ENCODE measurements at places on chromosomes 7 and 10.

GRCh38 chr7:42686594-42687156 lies 225.2 kb downstream of the C7orf25 start:
- DNase-seq: no peak

- DNase-seq: peak; percentile 56
These were observed 526 bp downstream of the CH25H start for GRCh38 chr10:89206402-89207180.

GRCh38 chr10:43196981-43197833 lies 59.0 kb downstream of the CSGALNACT2 start:
- no peak for DNase-seq

DNA sequence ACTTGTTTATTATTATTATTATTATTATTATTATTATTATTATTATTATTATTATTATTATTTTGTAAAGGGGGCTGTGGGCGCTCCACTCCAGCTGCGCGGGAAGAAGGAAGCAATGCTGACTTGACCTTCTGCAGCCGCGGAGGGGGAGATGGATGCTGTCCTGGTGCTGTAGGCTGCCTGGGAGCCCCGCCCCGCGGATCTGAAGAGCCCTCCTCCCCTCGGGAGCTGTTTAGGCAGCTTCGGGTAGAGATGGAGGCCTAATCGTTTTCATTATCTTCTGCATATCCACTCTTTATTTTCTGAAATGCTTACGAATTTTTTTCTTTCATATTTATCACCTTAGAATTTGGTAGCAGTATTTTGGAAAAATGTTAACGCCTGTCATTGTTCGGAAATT lies 101.2 kb upstream of the KLF6 start:
- no peak for DNase-seq

GRCh38 chr7:87000344-87000743 lies 59.1 kb downstream of the ELAPOR2 start:
- DNase-seq: no peak

- DNase-seq: peak; percentile 99
These were observed 23.6 kb downstream of the DDIT4 start for GRCh38 chr10:72297281-72297804.

- no peak for DNase-seq
These were observed 150.4 kb upstream of the SMIM30 start for GRCh38 chr7:113268757-113269156.

DNA sequence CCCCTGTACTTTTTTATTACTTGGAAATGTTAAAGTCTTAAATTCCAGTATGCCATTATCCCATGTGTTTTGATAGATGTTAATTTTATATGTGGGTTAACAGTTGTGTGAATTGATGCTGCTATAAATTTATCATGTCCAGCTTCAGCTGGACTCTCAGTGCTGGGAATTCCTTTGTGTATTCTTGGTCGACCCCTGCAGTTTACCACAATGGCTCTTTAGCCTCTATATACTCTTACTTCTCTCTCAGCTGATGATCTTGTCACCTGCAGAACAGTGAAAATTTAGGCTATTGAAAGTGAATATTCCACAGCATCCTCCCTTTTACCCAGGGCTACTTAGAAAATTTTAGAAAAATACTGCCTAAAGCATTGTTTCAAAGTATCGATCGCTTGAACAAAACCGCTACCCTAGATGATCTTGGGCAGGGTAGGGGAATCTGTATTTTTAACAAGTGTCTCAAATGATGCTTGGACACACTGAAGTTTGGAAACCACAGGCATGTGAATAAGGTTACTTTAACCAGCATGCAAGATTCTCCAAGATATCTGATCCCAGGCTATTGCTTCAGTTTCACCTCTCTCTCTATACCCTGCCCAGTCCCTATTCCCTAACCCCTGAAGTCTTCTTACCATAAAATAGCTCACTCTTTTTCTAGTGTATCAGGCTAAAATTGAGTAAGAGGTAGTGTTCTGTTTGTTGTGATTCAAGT lies 25.4 kb downstream of the LCOR start:
- no peak for DNase-seq

DNA sequence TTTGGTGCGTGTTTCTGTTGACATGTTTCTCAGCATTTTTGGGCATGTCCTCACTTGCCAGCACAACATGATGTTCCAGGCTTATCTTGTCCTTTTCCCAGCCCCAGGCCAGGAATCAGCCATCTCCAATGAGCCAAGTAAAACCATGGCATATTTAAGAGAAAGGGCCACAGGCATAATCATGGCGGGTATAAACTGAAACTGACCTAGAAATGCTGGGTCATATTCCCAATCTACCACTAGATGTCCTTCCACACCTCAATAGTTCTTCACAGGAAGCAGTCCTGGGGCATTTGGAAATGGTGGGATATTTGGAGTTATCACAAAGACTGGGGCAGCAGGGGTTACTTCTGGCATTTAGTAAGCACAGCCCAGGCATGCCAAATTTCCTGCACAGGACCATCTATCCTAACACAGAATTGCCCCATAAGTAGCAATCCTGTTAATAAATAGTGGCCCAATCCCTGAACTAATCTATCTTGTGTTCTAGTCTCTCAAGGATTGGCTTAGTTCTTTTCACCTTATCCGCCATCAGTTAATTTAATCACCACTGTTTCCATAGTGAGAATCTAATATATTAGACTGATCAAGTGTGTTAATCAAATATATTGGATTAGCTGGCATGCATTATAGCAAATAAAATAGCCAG lies 101.6 kb downstream of the NPSR1 start:
- DNase-seq: no peak

DNA sequence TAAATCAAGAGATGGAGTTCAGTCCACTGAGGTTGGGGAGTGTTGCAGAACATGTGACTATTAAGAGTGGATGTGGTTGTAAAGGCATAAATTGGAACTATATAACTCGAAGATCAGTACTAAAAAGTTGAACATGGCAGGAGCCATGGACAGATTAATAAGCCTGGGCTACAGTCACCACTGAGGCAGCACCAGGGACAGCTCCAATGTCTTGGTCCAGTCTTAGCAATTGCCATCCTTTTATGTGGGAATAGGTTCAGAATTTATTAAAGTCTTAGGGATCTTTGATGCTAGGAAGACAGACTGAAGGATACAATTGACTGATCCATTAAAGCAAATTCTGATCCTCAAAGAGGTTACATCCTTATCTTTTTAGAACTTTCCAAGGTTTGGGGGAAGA lies 156.6 kb downstream of the ADRA2A start:
- no peak for DNase-seq

GRCh38 chr7:16396766-16397500 lies 24.4 kb downstream of the CRPPA start:
- no peak for DNase-seq

- no peak for DNase-seq
These were observed 51.4 kb upstream of the AOAH start for GRCh38 chr7:36775676-36776075.

- no peak for DNase-seq
These were observed 25.6 kb upstream of the MTPN start for GRCh38 chr7:136002802-136003201.

GRCh38 chr7:32026083-32026425 lies 44.2 kb downstream of the PDE1C start:
- DNase-seq: no peak

- DNase-seq: no peak
These were observed at the start of gene TLX1 for GRCh38 chr10:101130984-101131961. Gene TLX1 (plus strand): TSS chr10:101131300. CDS start chr10:101131542, 242 bp downstream.

GRCh38 chr7:1691601-1692514 lies 21.8 kb downstream of the ELFN1 start:
- no peak for DNase-seq

GRCh38 chr10:125343118-125343925 lies 183.0 kb upstream of the CTBP2 start:
- peak; percentile 0 for DNase-seq

DNA sequence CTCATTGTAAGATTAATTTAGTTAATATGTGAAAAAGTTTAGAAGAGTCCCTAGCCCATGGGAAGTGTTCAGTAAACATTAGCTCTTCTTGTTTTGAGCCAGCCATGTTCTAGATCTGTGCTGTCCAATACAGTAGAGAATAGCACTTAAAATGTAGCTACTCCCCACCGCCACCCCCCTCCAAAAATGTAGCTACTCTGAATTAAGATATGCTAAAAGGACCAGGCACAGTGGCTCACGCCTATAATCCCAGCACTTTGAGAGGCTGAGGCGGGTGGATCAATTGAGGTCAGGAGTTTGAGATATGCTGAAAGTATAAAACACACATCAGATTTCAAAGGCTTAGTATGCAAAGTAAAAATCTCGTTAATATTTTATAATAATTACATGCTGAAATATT lies 47.3 kb upstream of the MXI1 start:
- no peak for DNase-seq

GRCh38 chr10:72842164-72842563 lies 51.4 kb upstream of the OIT3 start:
- no peak for DNase-seq

GRCh38 chr7:36653663-36654355 lies 70.5 kb downstream of the AOAH start:
- no peak for DNase-seq

GRCh38 chr7:43634384-43634783 lies 51.5 kb downstream of the STK17A start:
- DNase-seq: no peak

- DNase-seq: no peak
These were observed 136.2 kb upstream of the FZD8 start for GRCh38 chr10:35778306-35778705.

DNA sequence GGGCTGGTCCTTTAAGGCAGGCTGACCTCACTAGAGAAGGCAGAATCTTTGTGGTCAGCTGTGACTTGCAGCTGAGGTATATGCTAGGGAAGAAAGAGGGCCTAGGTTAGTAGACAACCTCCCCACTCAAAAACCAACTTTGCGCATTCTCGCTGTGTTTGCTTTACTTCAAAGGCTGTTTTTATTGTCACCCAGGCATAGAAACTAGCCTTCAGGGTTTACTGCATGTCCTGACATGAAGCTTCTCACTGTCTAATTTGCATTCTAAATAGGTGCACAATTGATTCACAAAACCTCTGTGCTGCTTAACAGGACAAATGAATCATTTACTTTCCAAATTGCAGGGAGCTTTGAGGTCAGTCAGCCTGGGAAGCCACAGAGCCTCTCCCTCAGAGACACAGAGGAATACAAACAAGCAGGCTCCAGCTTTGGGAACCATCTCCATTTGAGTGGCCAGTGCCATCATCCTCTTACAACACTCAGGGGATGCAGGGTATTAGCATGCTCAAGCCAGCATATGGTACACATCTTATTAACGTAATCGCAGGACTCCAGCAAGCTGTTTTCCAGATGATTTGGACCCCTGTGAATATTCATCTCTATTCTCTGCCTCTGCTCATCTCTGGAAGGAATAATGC lies 596.4 kb upstream of the GHITM start:
- no peak for DNase-seq

- no peak for DNase-seq
These were observed 874 bp downstream of the CISD1 start for GRCh38 chr10:58269782-58270290.

- DNase-seq: no peak
These were observed 179.7 kb downstream of the ANK3 start for GRCh38 chr10:60209874-60210570.

- no peak for DNase-seq
These were observed 25.1 kb downstream of the NRF1 start for GRCh38 chr7:129636641-129637040.

DNA sequence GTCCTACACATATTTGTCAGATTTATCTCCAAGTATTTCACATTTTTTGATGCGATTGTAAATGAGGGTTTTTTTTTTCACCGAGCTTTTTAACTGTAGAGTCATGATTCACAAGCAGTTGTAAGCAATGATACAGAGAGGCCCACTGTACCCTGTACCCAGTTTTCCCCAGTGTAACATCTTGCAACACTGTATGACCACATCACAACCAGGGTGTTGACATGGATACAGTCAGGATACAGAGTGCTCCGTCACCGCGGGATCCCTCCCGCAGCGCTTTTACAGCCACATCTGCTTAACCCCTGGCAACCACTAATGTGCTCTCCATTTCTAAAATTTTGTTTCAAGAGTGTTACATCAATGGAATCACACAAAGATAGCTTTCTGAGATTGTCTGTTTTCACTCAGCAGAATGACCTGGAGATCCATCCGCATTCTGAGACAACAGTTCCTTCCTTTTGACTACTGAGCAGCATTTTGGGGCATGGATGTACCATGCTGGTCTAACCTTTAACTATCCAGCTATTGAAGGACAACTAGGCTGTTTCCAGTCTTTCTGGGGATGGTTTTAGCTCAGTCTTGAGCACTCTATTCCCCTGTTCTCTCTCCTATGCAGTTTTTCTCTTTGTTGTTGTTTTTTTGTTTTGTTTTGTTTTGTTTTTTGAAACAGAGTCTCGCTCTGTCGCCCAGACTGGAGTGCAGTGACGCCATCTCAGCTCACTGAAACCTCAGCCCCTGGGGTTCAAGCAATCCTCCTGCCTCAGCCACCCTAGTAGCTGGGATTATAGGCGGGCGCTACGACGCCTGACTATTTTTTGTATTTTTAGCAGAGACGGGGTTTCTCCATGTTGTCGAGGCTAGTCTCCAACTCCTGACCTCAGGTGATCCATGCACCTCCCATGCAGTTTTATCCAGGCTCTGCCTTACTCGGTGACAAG lies 25.9 kb downstream of the GPRIN2 start:
- no peak for DNase-seq

DNA sequence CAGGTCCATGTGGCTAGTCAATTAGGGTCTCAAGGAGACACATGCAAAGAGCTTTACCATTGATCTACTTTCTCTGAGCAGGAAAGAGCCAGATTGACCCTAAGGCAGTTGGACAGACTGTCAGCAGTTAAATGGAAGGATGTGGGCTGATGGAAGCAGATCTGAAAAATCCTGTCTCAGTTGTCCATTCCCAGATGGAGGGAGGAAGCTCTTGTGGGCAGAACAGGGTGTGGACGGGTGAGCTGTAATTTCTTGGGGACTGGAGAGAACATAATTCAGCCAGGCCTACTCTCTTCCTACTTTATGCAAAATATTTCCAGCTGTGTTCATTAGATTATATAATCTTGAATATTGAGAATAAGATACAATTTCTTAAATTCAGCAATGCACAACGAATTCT lies 163.6 kb downstream of the GNAT3 start:
- DNase-seq: no peak

DNA sequence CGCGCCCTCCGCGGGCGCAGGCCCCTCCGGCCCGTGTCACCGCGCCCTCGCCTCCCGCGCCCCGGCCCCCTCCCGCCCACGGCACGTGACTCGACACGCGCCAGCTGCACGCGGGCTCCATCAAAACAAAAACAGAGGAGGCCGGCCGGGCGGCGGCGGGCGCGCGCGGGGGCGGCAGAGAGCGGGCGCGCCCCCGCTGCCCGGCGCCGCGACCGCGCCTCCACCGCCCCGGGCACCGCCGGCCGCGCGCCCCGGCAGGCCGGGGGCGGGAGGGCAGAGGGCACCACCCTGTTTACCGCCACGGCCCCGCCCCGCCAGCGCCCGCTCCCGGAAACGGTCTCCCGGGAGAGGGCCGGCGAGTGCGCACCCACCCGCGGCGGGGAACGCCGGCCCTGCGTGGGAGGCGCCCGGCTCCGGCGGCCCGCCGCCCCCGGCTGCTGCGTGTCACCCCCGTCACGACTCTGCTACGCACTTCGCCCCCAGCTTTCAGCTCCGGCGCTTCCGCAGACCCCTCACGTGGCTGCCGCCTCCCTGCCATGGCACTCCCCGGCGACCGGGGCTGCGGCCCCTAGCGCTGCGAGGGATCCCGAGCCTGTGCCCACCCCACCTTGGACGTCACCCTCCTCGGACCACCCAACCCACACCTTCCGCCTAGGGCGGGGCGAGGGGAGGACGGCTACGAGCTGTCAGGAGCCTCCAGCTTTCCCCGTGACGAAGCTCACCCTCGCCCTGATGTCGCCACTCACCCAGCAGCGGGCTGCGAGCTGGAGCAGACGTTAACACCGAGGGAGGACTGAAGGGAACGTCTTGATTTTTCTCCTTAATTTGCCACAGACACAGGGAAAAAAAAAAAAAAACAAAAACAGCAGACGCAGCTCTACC lies 221.6 kb upstream of the MKLN1 start:
- DNase-seq: peak; percentile 89

- no peak for DNase-seq
These were observed 933.3 kb downstream of the XPNPEP1 start for GRCh38 chr10:108989976-108990375.
